ENCODE measurements at places on chromosomes 7 and 10.

GRCh38 chr7:148915211-148915610 lies 31.1 kb upstream of the EZH2 start:
- no peak for DNase-seq

GRCh38 chr10:125137601-125138438 lies 22.5 kb downstream of the CTBP2 start:
- no peak for DNase-seq

DNA sequence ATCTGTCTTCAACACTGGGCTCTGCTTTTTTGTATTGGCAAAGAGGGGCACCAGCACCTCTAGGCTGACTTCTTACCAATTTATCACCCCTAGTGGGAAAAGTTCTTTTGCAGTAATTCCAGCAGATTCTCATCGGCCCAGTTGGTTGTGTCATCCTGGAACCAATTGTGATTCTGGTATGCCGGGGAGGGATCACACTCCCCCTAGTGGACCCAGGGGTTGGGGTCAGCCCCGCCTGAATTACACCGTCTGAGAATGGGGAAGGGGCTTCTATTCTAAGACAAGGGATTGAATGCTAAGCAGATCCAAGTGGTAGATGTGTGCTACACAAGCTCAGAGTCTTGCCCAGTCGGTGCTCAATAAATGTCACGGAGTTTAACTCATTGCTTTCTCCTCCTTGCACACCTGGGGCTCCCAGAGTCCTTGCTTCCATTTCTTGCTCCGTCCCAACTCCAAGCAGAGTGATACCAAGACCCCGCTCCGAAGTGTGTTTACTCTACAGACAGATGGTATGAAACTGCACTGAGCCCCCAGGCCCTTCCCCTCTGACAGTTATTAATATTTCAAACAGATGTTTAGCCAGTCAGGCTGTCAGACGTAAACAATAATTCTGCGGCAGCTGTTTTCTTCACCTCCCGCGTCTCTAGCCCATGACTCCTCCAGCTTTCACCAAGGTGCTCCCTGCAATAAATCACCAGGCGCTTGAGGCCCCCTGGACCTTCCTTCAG lies 71.9 kb downstream of the C10orf105 start:
- DNase-seq = no peak

DNA sequence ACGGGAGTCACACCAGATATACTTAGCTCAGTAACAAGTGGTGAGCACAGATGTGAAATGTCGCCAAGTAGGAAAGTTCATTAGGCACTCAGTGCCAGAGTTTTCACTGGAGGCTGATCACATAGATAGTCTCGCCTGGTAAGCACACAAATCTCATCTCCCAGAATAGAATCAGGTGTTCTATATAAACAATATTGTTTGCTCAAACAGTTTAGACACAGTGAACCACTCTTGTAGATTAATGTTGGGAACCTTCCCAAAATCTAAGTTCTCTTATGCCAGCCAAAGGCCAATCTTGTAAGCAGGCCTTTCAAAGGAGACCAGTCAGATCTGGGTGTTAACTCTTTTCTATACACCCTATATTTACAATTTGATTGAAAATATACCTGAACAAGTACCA lies 716.5 kb upstream of the GRM3 start:
- no peak for DNase-seq

- no peak for DNase-seq
Observed at GRCh38 chr10:1596482-1597099, 140.7 kb downstream of the ADARB2 start.

- DNase-seq = no peak
Observed at GRCh38 chr10:49187044-49187484, 1.1 kb downstream of the TMEM273 start.

- peak; percentile 72 for DNase-seq
Observed at GRCh38 chr10:77441353-77442166, 196.0 kb downstream of the KCNMA1 start.

DNA sequence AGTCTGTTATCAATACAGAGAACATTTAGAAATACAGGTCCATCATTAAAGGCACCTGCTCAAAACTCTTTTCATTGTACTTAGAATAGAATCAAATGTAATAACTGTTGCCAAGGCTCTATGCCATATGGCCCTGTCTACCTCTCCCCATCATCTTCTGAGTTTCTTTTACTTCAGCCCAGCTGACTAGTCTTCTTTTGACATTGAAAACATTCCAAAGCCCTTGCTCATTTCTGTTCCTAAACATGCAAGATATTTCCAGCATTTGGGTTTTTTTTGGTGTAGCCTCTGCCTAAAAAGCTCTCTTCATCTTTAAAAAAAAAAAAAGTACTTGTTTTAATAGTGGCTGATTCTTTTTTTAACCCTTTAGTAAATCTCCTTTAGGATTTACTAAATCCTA lies 165.5 kb upstream of the SMIM30 start:
- no peak for DNase-seq

DNA sequence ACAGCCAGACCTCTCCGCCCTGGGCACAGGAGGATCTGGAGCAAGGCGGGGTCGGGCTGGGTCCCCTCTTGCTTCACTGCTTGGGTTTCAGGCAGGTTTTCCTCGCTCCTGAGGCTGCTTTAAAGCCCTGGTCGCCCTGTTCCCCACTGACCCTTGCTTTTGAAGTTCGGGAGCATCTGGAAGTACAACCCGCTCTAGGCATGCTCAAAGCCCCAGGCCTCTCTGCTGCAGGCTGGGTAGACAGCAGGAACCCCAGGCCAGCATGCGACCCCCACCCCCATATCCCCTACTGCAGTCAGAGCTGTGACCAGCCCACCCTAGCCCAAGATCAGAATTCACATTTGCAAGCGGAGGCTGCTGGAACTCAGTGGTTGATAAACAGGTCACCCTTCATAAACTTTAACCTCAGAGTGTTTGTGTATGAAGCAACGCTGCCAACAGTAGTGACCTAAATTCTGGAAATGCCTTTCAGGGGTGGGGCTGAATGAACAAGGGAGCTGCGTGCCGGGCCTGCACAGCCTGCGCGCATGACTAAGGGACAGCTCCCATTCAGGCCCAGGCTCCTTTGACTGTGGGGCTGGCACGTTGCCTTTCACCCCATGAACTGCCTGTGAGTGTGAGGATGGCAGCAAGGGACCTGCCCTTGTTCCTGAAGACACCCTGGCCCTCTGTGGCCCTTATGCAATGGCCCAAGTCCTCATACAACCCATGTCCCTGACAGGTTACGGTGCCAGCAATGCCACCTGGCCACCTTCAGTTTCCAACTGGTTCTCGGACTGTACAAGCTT lies 52.5 kb downstream of the PROSER2 start:
- DNase-seq = no peak

- no peak for DNase-seq
Observed at GRCh38 chr7:157474685-157475084, 137.9 kb downstream of the DNAJB6 start.
